ENCODE measurements at places on chromosomes 16 and 17.
A peak's percentile ranks its signal among the peaks of the same experiment; 100 is the strongest.

DNA sequence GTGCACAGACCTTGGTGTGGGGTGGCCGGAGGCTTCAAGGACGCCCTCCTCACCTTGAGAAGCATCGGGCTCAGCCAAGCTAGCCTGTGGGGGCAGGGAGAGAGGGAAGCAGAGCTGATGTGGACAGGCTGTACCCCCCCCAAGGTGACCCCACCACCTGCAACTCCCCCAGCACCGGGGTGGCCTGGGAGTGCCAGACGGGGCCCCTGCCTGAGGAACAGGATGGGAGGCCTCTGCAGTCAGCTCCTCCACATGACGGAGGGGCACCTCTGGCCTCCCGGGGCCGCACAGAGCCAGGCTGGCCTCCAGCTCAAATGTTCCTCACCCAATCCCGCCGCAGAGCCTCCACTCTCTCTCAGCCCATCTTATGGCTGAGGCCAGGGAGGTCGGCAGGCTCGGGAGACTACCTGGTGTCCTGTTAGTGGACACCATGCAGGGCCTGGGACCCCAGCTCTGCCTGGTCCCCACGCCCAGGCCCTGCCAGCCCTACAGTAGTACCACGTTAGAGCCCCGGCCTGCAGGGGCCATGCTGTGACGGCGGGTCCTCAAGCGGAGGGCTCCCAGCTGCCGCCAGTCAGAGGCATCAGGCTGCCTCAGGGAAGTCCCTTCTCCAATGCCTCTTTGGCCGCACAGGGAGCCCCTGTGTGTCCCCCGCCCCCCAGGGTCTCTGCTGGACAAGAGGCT, 19.4 kb upstream of the SLC38A10 start:
- no peak for DNase-seq

GRCh38 chr17:39270923-39271322, 45.2 kb upstream of the STAC2 start:
- DNase-seq = peak; percentile 26

DNA sequence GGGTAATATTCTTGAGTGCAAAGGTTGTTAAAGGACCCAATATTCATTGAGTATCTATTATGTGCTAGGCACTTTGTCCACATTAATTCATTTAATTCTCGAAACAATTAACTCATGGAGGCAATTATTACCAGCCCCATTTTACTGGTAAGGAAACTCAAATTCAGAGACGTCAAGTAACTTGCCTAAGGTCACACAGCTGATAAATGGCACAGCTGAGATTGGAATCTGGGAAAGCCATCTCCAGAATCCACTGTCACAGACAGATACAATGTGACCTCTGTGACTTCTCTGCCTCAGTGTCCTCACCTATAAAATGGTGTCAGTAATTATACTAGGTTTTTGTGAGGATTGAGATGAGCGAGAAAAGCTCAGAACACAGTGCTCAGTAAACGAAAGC, 320.8 kb upstream of the ZFHX3 start:
- no peak for DNase-seq

GRCh38 chr16:70359552-70359951, 12.8 kb downstream of the DDX19A start:
- DNase-seq = no peak
